ENCODE measurements at places on chromosomes 2 and 18.

DNA sequence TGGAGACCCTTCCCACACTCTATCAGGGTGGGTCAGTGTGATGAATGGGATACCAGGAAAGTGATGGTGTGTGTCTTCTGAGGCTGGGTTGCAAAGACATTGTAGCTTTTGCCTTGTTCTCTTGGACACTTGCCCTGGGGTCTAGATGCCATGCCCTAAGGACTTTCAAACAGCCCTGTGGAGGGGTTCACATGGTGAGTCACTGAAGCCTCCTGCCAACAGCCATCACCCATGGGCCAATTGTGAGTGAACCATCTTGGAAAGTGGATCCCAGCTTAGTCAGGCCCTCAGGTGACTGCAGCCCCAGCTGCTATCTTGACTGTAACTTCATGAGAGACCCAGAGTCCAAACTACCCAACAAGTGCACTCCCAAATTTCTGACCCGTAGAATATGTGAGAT, 25.8 kb upstream of the IGFBP5 start:
- ATAC-seq: no peak

DNA sequence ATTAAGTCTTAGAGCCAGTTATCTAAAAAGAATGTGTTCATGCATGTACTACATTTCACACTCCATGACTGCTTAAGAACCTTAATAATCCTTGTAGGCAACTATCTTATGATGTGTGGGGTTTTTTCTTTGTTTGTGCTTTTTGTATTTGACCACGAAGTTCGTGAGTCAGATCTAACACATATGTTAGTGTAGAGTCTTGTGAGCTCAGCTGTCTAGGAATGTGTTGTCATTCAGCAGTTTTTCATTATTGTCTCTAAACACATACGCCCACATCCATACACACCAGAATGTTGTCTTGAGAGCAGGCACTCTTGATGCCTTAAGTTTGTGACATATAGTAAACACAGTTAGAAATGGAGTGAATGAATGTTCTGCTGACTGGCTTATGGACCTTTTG, 38.4 kb downstream of the CAB39 start:
- peak; percentile 43 for ATAC-seq

- ATAC-seq: no peak
Measured at GRCh38 chr2:170713543-170714380, 1.4 kb upstream of the SP5 start.

DNA sequence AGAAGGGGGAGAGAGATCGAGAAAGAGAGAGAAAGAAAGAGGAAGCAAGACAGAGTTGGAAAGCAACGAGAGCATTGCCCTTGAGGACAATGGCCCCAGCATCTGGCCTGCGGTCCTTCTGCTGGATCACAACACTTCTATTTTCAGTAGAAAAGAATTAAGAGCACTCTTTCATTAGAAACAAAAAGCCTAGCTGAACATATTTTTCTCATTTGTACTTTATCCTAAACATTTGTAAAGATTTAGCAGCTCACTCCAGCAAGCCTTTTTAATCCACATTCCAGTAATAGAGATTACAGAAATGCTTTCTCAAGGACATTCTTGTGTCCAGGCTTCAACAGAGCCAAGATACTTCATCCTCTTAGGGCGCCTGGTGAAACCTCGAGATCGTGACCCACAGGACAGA, 31.6 kb upstream of the AFF3 start:
- no peak for ATAC-seq

GRCh38 chr2:430291-431040, 142.6 kb upstream of the ALKAL2 start:
- ATAC-seq: no peak

DNA sequence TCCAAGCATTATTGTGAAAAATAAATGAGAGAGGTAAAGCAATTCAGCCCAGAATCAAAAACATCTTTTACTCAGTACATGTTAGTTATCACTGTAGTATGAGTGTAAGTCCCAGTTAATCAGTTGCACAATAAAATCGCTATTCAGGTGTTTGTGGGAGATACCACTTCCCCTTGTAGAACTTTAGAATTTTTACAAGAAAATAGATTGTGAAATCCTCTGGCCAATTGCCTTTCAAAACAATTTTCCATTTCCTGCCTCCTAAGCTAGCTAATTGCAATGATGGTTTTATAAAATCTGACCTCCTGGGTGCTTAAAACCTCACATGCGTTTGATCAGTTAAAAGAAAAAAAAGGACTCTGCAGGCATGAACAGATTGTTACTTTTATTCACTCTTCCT, 332.5 kb downstream of the PID1 start:
- no peak for ATAC-seq

- no peak for ATAC-seq
Measured at GRCh38 chr2:4668381-4668780, 965.0 kb downstream of the DCDC2C start.

GRCh38 chr2:233202531-233202944, 48.9 kb upstream of the ATG16L1 start:
- no peak for ATAC-seq

- ATAC-seq: no peak
Measured at GRCh38 chr2:208798698-208799097, 392.1 kb downstream of the PTH2R start.

DNA sequence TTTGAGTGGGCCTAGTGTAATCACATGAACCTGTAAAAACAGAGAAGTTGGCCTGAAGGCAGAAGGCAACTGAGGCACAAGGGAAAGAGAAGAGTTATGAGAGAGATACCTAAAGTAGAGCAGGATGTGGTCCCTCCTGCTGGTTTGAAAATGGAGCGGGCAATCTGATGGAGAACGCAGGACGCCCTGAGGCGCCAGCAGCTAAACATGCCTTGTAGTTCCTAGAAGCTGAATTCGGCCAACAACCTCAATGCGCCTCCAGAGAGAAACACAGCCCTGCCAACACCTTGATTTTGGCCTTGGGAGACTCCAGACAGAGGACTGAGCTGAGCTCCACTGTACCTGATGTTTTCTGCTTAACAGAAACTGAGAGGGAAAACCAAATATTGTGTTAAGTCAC, 469.9 kb downstream of the SOCS6 start:
- ATAC-seq: no peak

GRCh38 chr18:74682141-74682990, 84.7 kb downstream of the ZNF407 start:
- no peak for ATAC-seq

- no peak for ATAC-seq
Measured at GRCh38 chr2:110747522-110748488, 15.4 kb downstream of the ACOXL start.

DNA sequence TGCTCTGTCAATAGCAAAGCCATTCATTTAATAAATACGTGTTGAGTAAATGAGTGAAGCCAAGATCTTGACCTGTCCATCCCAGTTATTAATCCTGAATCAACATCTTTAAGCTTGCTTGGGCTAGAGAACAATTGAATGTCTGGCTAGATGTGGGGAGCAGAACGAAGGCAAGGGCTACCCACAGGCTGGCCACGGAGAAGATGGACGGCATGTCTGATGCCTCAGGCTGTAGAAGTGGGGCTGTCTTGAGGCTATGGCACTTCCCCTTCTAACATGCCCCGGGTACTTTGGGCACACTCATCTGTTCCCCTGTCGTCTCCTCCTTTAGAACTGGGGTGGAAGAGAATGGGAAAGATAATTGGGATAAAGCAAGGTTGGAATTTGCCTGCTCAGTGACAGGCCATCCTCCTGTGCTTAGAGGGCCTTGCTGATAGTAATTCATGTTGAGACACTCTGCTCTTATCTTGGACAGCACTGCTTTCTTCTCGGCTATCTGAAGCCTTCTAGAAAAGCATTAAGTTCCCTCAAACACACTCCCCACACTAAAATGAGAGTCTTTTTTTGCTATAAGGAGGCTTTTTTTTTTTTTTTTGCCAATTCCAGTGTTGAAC, 225.7 kb downstream of the MREG start:
- ATAC-seq: no peak

- no peak for ATAC-seq
Measured at GRCh38 chr18:10418836-10419235, 35.6 kb upstream of the APCDD1 start.

GRCh38 chr2:157662401-157662800, 33.7 kb upstream of the ACVR1C start:
- ATAC-seq: peak; percentile 24

- ATAC-seq: no peak
Measured at GRCh38 chr2:15617778-15618448, 26.2 kb downstream of the DDX1 start.

DNA sequence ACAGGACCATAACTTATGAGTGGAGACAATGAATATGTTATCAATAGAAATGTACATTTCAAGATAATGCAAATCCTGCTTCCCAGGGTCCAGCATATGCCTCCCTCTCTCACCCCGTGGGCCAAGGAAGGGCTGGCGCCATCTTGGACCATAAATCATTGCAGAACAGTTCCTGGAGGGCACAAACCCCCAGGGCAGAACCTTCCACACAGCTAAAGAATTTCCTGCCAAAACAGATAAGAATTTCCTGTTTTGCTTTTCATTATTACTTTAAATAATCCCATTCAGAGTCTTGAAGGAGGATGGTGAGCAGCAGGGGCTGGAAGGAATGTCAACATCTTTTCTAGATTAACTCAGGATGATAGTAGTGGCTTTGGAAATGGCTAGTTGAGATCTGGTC, 53.7 kb downstream of the EHD3 start:
- peak; percentile 72 for ATAC-seq

DNA sequence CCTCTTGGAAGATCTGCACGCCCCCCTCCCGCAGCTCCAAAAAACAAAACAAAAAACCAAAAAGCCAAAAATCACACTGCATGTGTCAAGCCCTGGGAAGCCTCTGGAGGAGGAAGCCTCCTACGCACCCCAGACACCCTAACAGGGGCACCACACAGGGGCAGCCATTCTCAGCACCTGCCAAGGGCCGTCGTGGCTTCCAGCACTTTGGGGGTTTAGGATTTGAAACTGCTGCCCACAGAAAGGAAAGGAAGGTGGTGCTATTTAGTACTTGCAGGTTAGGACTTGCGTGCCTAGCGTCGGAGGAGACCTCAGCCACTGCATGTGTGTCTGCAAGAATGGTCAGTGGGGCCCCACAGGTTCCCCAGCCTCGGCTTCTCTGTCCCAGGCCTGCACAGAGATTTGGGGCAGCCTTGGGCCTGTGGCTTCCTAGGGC, 419 bp upstream of the GPR55 start:
- ATAC-seq: no peak

GRCh38 chr18:23499291-23499781, 4.0 kb upstream of the RMC1 start:
- ATAC-seq: no peak

DNA sequence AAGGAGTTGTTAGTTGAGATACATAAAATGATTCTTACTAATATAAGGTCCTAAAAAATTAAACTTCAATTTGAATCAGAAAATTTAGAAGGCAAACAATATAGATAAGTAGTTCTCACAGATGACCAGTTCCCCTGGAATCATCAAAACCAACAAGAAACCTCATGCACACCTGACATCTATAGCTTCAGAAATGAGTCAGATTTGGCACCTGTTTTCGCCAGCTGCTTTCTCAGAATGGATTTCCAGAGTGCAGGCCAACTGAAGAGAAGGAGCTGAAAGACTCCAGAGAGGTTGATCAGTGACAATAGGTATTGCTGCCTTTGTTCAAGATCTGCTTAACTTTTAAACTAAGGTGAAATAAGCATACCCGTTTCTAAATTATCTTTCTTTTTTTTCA, 192.4 kb downstream of the RDH14 start:
- no peak for ATAC-seq

DNA sequence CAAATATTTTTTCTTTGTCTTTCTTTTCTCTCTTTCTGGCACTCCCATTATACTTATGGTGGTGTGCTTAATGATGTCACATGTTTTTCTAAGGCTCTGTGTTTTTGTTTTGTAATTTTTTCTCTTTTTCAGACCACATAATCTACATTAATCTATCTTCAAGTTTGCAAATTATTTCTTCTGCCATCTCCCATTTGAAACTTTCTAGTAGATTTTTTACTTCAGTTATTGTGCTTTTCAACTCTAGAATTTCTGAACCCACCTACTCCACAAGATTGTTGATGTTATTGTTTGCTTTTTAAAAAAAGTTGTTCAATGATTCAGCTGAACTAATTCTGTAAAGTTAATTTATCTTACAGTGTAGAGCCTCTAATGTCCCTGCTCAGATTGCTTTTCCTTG, 121.4 kb downstream of the SCN3A start:
- ATAC-seq: no peak

DNA sequence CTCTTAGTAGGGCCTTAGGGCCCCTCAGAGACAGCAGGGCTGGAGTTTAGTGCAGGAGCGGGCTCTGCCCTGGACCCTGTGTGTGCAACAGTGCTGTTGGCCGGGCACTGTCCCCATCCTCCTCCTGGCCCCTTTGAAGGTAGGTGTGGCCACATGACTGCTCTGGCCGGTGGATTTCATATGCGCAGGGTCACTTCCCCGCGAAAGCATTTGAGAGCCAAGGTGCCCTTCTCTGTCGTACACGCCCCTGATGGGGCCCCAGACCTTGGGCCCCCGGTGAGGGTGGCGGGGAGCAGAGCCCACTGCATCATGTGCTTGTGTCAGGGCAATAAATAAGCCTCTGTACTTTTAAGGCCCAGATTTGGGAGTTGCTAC, 15.5 kb downstream of the TMEM177 start:
- ATAC-seq: no peak

- ATAC-seq: peak; percentile 41
Measured at GRCh38 chr2:237475704-237476141, 11.3 kb upstream of the MLPH start.

DNA sequence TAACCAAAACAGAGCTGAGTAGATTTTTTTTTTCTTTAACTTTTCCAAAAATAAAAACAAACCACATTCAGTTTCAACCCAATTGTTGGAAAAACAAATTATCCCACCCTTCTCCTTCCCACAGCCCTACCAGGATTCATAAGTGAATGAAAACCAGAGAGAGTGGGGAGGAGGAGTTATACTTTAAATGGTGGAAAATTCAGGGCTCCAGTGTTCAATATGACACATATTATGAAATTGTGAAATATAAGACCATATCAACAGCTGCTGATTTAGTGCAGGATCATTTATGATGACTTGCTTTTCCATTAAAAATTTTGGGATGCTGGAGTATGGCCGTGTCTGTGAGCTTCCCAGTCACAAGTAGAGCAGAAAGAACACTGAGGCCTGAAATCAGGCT, 26.7 kb downstream of the COLEC12 start:
- no peak for ATAC-seq

DNA sequence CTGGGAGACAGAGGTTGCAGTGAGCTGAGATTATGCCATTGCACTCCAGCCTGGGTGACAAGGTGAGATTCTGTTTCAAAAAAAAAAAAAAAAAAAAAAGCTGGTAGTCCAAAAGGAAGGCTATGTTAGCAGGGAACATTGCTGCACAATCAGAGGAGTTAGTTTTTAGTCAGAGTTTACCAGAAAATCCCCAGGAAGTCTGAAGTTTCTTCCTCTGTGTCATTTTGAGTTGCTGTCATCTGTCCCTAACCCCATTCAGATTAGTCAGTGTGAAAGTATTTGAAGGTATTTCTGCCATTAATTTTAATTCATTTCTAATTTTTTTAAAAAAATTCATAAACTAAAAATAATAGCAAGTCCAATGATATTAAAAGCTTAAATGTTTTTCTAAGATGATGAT, 33.5 kb upstream of the CERS6 start:
- ATAC-seq: no peak

GRCh38 chr18:76656925-76657827, 162.1 kb upstream of the ZNF516 start:
- no peak for ATAC-seq
